Activated naive CD4-positive, alpha-beta T cell (primary cell): ENCODE measurements at places on chromosomes 3 and 15.

DNA sequence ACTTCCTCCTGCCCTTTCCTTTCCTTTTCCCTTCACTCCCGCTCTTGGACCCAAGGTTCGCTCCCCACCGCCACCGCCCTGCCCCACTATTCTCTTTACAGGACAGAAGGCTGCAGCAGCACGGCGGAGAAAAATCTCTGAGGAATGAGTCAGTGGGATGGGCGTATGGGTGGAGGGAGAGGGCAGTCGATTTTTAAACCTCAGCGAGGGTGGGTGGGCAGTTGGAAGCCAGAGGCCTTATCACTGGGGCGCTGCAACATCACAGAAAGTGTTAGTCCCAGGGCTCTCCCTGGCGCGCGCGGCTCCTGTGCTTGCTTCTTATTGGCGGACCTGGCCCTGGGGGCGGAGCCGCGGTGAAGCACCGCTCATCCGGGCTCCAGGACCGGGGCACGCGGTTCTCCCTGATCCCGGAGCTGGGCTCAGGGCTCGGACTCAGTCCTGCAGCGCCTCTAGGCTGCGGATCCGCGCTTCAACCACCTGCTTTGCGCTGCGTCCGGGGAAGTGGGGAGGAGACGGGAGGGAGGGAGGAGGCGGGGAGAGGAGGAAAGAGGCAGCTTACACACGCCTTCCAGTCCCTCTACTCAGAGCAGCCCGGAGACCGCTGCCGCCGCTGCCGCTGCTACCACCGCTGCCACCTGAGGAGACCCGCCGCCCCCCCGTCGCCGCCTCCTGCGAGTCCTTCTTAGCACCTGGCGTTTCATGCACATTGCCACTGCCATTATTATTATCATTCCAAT, at the start of gene ALCAM:
Gene ALCAM, plus strand, starts transcription at position 584 of the 737 bp plus-strand sequence.
- DNase-seq = peak; percentile 53

GRCh38 chr15:74396445-74397238, 29.2 kb upstream of the CYP11A1 start:
- no peak for DNase-seq

DNA sequence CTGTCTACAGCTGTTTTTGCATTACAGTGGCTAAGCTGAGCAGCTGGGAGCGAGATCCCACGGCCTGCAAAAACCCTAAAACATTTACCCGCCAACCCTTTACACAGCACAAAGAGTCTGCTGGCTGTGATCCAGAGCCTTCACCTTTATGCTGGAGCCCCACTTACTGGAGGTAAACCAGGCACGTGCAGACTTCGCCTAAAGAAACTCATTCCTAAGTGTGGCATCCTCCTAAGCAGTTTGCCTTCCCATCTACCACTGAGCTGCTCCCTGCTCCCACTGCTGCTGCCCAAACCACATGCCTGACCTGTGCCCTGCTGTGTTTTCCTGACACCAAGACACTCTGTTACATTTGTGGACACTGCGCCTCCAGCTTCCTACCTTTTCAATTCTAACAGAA, 53.0 kb downstream of the CHSY1 start:
- DNase-seq = no peak

GRCh38 chr15:70976851-70977250, 84.2 kb downstream of the LRRC49 start:
- no peak for DNase-seq

DNA sequence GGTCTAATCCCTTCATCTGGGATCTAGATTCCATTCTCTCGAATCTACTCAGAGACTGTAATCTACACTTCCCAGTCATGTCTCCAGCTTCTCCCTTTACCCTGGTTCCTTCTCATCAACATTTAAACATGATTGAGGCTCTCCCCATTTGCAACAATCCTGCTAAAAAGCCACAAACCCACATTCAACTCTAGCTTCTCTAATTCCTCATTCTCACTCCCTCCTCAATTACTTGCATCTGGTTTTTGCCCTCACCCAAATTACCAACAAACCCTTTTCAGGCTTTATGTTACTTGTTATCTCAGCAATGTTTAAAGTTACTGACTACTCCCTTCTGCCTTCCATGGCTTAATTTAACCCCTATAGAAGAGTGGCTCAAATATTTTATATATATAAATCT, 11.5 kb downstream of the ETFA start:
- no peak for DNase-seq

DNA sequence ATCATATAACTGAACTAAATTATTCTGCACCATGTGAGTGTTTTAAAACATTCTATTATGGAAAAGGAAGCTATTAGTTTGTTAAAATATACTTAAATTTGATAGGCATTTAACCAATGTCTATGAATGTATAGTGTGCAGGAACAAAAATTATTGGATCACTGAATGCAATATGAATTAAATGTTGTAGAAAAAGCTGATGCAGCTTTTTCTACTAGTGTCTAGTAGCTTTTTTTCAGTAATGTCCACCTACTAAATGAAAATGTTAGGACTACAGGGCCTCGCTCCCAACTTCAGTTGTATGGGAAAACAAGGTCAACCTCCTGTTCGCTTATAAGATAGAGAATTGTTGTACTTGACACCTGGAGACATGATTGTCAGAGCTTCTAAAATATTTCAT, 335.0 kb downstream of the MECOM start:
- no peak for DNase-seq

DNA sequence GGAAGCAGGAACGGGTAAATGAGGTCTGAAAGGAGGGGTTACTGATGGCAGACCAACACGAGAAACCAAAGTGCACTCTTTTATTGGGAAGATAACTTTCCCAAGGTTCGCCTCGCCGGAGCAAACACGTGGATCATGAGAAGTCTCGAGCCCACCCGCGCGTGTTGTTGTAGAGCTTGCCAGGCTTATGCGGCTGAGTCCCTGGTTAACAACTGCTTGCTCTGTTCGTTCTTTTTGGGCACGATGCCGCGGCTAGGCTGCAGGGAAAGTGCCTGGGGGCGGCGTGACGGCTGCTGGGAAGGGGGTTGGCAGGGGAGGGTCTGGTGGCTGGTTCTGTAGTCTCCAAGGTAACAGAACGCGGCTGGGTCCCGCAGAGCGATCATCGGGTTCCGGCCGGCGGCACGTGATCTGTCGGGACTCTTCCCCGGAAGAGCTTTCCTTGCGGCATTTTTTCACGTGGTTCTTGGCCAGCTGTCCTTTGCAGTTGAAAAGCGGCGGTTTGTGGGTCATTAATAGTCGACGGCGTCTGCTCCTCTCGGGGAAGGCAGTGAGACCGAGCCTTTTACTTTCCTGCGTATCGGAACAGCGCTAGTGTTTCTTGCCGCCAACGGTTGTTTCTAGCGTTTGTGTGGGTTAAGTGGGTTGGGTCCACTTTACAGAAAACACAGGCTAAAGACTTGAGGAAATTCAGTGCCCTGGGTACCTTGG, 1.5 kb downstream of the MGA start:
- peak; percentile 17 for DNase-seq

GRCh38 chr3:25707268-25707926, 42.7 kb upstream of the TOP2B start:
- no peak for DNase-seq

- DNase-seq = no peak
Measured at GRCh38 chr3:60202052-60202726, 1049.1 kb downstream of the FHIT start.

DNA sequence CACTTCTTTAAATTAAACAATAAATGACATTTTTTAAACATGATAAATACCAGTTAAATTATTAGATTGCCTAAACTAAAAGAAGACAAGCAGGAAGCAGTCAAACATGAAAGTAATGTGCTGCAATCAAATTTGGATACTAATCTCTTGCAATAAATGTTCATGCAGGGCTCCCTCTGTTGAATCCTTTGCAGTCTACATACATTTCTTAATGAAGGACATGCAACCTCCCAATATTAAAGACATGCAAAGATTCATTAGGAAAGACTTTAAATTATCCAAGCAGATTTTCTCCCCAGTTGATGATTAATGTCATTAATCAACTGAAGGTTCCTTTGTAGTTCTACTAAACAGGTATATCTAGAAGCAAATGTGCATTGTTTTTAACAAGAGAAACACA, 245.4 kb downstream of the ZIC4 start:
- no peak for DNase-seq

- no peak for DNase-seq
Measured at GRCh38 chr15:52164631-52165265, 26.4 kb downstream of the GNB5 start.

DNA sequence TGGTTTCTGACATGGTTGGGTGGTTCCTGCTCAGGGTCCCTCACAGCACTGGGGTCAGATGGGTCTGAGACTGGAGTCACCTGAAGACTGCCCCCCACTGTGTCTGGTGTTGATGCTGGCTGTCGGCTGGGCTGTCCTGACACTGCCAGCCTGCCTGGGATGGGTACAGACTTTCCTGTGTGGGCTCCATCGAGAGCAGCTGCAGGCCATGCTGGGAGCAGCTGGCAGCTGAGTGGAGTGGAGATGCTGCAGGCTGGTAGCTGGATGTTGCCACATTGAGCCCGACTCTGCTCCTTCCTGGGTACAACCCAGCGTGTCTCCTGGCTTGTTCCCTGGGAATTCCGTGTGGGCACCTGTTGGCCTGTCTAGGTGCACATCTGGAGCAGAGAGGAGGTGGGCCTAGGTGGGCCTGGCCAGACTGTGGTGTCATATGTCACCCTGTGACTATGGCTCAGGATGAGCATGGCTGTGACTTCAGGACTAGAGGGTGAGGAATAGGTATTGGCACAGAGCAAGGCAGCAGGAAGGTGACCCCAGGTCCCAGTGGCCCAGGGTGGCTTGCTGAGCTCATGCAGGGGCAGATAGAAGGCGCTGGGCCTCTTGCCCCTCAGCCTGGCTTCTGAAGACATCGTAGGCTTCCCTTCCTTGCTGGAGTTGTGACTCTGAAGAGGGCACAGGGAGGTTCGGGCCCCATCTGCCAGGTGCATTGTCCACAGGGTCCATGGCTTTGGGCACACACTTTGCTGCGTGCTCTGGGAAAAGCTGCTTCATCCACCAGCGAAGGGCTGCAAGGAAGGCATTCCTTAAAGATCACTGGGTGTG, 40.0 kb upstream of the PRR23E start:
- no peak for DNase-seq

GRCh38 chr15:77982127-77982490, 95.4 kb downstream of the TBC1D2B start:
- no peak for DNase-seq

DNA sequence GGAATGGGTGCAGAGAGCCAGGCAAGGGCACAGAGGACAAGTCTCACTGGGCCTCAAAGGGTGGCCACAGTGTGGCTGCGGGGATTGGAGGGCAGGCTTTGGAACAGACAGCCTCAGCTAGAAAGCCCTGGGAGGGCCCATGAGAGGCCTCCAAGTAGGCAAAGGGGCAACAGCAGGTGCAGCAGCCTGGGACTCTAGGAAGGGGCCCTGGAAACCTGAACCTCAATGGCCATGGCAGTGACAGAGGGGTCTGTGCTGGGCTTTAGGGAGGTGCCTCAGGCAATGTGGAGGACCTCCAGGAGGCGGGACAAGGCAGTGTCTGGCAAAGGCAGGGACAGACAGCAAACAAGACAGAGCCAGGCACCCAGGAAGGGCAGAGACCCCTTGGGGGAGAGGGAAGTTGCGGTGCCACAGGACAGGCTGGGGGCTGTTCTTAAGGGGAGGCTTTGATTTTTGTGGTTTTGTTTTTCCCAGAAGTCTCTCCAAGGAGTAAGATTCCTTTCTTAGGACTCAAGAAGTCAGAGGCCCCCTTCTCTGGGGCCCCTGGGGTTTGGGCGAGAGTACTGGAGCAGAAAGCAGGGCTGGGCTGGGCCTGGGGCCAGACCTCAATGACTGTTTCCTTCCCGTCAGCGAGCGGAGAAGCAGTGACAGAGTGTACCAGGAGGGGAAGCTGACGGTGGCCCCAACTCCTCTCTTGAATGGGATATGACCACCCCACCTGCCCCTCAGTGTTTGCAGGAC, 9.7 kb downstream of the STOML1 start:
- DNase-seq = no peak

GRCh38 chr3:24628523-24629258, 134.0 kb upstream of the THRB start:
- no peak for DNase-seq

GRCh38 chr15:61831505-61831921, 228.7 kb downstream of the VPS13C start:
- DNase-seq = no peak

- no peak for DNase-seq
Measured at GRCh38 chr3:152910966-152911365, 76.0 kb downstream of the P2RY1 start.

GRCh38 chr3:150255826-150256225, 152.3 kb upstream of the TSC22D2 start:
- DNase-seq = no peak

DNA sequence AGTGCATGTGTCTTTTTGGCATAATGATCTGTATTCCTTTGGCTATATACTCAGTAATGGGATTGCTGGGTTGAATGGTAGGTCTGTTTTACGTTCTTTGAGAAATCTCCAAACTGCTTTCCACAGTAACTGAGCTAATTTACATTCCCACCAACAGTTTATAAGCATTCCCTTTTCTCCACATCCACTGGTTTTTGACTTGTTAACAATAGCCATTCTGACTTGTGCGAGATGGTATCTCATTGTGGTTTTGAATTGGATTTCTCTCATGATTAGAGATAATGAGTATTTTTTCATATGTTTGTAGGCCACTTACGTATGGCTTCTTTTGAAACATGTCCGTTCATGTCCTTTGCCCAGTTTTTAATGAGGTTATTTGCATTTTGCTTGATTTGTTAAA, 117.7 kb downstream of the CHCHD4 start:
- no peak for DNase-seq

DNA sequence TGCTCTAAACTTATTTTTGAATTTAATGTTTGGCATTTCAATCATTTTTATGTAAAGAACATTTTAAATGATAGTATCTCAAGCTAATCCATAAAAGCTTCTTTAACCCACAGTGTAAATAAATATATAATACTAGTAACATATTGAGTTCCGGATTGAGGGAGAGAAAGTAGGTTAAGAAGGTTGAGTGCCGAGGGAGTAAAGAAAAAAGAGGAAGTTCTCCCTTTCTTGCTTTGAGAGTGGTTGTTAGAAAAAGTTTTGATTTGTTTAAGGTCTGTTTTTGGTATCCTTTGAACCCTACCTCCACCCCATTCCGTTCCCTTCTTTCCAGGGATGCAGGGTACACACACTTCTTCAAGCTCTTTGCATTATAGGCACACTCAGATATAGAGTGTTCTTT, 130.8 kb downstream of the VPS8 start:
- DNase-seq = no peak

GRCh38 chr15:55823191-55823670, 80.3 kb upstream of the PRTG start:
- no peak for DNase-seq

GRCh38 chr3:46186471-46187340, 21.4 kb downstream of the CCR1 start:
- no peak for DNase-seq
